Right lobe of liver (tissue), 6 donors: ENCODE measurements at places on chromosomes 6 and 20. TPM values are rescaled to one million over a fixed set of nuclear protein-coding genes. Genes with fewer than 3 reads are reported as not detected.
A peak's percentile ranks its signal among the peaks of the same experiment; 100 is the strongest.

- no peak overlapping the region for H3K27ac ChIP-seq
- H3K4me1 ChIP-seq, result no peaks in the 10 kb centered on the region
- no peak overlapping the region for H3K4me3 ChIP-seq
- DNase-seq, result no peak
- H3K27me3 ChIP-seq, result no peaks in the 10 kb centered on the region
Observed at GRCh38 chr6:127436578-127437110, 22.5 kb downstream of the KIAA0408 start.

C6orf15 gene
- total RNA-seq, result not detected

DNA sequence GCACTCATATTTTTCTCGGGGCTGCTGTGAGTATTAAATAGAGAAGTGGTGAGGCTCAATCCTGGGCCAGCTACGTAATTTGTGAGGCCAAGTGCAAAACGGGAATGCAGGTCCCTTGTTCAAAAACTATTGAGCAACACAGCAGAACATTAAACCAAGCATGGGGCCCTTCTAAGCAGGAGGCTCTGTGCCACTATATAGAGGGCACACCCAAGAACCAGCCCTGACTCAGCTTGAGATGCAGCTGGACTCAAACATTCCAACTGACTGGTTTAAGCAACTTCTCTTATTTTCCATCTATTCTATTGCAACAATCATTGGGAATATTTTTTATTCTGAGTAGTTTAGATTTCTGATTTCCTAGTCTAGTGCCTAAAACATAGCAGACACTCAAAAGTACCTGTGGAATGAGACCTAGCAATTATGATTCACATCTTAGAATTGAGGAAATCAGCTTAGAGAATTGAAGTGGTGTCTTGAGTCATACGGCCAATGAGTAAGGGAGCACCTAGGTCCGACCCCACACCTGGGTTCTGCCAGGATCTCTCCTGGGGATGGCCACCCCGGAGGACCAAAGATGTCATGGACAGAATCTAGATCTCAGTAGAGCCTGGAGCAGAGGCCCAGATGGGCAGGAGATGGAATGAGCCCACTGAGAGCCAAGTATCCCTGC is 1.3 kb downstream of the SIRPB2 start:
- peak overlapping the region; percentile 49 for H3K27ac ChIP-seq
- H3K4me1 ChIP-seq, result no peaks in the 10 kb centered on the region
- H3K36me3 ChIP-seq, result no peaks in the 10 kb centered on the region
- DNase-seq, result no peak
- no peaks in the 10 kb centered on the region for H3K27me3 ChIP-seq

GRCh38 chr20:58712151-58712791 is 19.7 kb downstream of the NPEPL1 start:
- H3K27ac ChIP-seq, result no peak overlapping the region
- no peaks in the 10 kb centered on the region for H3K27me3 ChIP-seq
- no peaks in the 10 kb centered on the region for H3K4me1 ChIP-seq
- no peak for DNase-seq

- no peak overlapping the region for H3K27ac ChIP-seq
- no peaks in the 10 kb centered on the region for H3K36me3 ChIP-seq
- no peaks in the 10 kb centered on the region for H3K27me3 ChIP-seq
- H3K4me3 ChIP-seq, result no peak overlapping the region
- no peak for DNase-seq
Observed at GRCh38 chr6:52976149-52976548, 18.9 kb downstream of the GSTA4 start.

- H3K27ac ChIP-seq, result no peak overlapping the region
- no peaks in the 10 kb centered on the region for H3K27me3 ChIP-seq
- H3K4me3 ChIP-seq, result no peak overlapping the region
- H3K36me3 ChIP-seq, result no peaks in the 10 kb centered on the region
- no peaks in the 10 kb centered on the region for H3K4me1 ChIP-seq
- DNase-seq, result no peak
Observed at GRCh38 chr6:160972111-160972510, 19.5 kb upstream of the MAP3K4 start.

- no peak overlapping the region for H3K4me3 ChIP-seq
- DNase-seq, result peak; percentile 72
- peaks cover 4% of the 10 kb centered on the region for H3K4me1 ChIP-seq
- no peak overlapping the region for H3K27ac ChIP-seq
Observed at GRCh38 chr6:52286798-52287432, 2.4 kb upstream of the MCM3 start.

SLC44A4 gene
- total RNA-seq, result not detected

DNA sequence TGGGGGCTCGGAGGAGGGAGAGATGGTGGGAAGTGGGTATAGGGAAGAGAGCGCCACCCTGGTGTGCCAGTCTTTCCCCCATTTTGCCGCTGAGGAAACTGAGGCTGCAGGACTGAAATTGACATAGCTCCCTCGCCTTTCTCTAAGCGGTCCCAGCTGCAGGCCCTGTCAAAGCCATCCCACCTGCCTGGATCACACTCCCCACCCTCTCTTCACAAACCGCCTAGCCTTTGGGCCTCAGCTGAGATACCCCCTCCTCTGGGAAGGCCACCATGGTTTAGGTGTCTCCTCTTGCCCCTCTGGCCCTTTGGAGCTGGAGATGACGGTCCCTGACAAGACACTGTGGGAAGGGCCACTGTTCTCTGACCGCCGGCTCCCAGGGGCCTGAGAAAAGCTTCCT is 16.9 kb downstream of the SRC start:
- H3K27me3 ChIP-seq, result no peaks in the 10 kb centered on the region
- H3K4me3 ChIP-seq, result no peak overlapping the region
- DNase-seq, result no peak
- no peak overlapping the region for H3K27ac ChIP-seq

DNA sequence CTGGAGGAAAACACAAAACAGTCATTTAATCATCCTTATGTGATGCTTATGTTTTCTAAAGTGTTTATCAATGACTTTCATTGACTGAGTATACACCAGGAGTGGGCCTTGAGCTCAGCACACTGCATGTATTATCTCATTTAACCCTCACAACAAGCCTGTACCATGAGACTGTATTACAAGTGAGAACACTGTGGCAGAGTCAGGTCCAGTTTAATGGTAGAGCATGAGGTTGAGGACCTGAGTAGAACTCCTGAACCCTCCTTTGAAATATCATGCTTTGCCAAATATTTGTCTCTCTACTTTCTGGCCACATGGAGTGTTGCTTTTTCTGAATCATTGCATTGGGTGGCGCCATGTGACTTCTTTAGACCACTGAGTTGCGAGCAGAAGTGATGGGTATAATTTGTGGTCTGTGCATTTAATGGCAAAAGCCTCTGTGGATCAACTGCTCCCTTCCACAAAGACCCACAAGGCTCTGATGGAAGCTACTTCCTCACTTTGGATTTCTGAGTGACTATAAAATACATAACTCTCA is 65.0 kb upstream of the SIRPG start:
- H3K27ac ChIP-seq, result no peak overlapping the region
- no peaks in the 10 kb centered on the region for H3K27me3 ChIP-seq
- no peak for DNase-seq
- H3K36me3 ChIP-seq, result no peaks in the 10 kb centered on the region
- no peaks in the 10 kb centered on the region for H3K4me1 ChIP-seq
- H3K4me3 ChIP-seq, result no peak overlapping the region
